ENCODE measurements at places on chromosomes 13 and 19. TPM values are rescaled to one million over a fixed set of nuclear protein-coding genes. Genes with fewer than 3 reads are reported as not detected.

FSD1 gene
- total RNA-seq, result 2.4 TPM

FAM216B gene
- total RNA-seq, result not detected

KEAP1 gene
- 71.4 TPM for total RNA-seq

TRAPPC6A gene
- total RNA-seq, result 28.2 TPM

ZNF90 gene
- total RNA-seq, result 1.5 TPM

CATSPERD gene
- not detected for total RNA-seq

ZNF816 gene
- total RNA-seq, result 13.4 TPM

NOVA2 gene
- total RNA-seq, result 6.4 TPM

GEMIN7 gene
- 7.5 TPM for total RNA-seq

PNMA8B gene
- total RNA-seq, result 29.0 TPM

LMTK3 gene
- total RNA-seq, result 3.2 TPM

C19orf47 gene
- total RNA-seq, result 12.2 TPM

SYNGR4 gene
- not detected for total RNA-seq

ZNF772 gene
- total RNA-seq, result 27.1 TPM

CTXN1 gene
- 10.9 TPM for total RNA-seq

C1QTNF9B gene
- total RNA-seq, result not detected

FUT3 gene
- not detected for total RNA-seq

- DNase-seq, result no peak
Measured at GRCh38 chr13:108980237-108980636, 350.8 kb downstream of the MYO16 start.

DNA sequence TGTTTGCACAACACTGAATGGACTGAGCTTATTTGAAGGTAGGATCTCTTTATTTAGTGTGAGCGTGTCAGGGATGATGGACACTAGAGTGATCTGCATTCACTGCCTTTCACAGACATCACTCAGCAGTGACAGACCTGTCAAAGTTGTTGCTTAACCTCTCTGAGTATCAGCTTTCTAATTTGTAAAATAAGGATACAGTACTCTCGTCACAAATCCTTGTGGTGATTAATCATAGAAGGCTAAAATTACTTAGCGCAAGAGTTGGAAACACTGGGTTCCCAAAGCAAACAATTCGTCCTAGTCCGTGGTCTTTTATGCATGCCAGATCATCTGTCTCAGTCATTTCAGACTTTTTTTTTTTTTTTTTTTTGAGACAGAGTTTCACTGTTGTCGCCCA is 16.6 kb downstream of the CARD8 start:
- DNase-seq, result no peak

DNA sequence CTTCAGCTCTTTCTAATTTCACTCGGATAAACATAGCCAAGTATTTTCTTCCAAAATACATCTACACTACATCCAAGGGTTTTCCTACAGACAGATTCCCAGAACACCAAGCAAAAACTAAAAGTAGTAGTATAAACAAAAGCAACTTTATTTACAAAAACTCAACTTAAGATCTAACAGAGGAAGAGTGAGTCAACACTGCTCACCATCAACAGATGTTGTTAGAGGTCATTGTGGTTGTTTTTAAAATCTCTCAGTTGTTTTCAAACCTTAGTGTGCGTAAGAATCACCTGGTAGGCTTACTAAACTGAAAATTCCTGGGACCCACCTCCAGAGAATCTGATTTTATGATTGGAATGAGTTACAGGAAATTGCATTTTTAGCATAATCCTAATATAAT is 631.7 kb upstream of the SGCG start:
- no peak for DNase-seq

DNA sequence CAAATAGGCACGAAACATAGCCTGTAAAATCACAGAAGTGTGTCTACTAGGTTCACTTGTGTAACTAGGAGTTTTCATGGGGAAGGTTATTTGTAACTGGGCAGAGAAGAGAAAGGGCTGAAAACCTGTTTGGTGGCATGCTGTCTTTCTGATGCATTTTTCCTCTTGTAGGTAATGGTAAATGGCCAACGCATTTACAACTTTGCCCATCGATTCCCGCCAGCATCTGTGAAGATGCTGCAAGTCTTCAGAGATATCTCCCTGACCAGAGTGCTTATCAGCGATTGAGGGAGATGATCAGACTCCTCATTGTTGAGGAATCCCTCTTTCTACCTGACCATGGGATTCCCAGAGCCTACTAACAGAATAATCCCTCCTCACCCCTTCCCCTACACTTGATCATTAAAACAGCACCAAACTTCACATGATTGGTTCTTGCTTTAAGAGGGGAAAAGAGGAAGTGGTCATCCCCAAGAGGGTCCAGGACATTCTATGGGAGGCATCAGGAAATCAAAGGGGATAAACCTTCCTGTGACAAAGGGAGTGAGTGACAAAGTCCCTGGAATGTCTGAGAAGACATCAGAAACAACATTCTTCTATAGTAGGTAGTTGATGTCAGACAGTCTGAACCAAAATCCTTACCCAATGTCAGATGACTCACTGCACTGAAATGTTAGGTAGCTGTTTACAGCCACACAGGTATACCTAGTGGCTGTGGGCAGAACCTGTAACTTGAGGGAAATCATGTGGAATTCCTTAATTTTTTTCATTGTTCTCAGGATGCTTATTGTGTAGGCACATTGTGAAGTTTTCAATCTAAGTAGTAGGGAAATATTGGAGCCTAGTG is 5.0 kb downstream of the LGALS14 start:
- no peak for DNase-seq

GRCh38 chr13:75636436-75637180 is 478 bp downstream of the LMO7 start:
- DNase-seq, result peak; percentile 8

GRCh38 chr13:20193907-20194631 is 1.3 kb upstream of the GJB2 start:
- no peak for DNase-seq

DNA sequence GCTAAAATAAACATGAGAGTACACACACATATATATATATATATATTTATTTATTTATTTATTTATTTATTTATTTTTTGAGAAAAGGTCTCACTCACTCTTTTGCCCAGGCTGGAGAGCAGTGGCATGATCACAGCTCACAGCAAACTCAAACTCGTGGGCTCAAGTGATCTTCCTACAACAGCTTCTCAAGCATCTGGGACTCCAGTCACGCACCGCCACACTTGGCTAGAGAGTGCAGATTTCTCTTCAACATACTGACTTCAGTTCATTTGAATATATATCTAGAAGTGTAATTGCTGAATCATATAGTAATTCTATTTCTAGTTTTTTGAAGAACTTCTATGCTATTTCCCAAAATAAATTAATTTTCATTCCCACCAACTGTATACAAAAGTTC is 1711.8 kb downstream of the SLITRK5 start:
- DNase-seq, result no peak

DNA sequence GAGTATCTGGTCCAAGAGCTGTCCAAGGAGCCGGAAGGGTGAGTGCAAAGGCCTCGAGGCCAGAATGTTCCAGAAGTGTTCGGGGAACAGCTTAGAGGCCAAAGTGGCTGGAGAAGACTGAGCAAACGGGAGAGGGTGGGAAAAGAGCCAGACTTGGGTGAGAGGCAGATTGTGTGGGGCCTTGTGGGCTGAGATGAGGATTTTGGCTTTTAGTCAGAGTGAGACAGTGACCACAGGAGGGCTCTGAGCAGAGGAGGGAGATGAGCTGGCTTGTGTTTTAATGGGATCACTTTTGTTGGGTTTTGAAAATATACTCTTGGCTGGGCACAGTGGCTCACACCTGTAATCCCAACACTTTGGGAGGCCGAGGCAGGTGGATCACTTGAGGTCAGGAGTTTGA is 5.6 kb downstream of the NANOS2 start:
- no peak for DNase-seq

DNA sequence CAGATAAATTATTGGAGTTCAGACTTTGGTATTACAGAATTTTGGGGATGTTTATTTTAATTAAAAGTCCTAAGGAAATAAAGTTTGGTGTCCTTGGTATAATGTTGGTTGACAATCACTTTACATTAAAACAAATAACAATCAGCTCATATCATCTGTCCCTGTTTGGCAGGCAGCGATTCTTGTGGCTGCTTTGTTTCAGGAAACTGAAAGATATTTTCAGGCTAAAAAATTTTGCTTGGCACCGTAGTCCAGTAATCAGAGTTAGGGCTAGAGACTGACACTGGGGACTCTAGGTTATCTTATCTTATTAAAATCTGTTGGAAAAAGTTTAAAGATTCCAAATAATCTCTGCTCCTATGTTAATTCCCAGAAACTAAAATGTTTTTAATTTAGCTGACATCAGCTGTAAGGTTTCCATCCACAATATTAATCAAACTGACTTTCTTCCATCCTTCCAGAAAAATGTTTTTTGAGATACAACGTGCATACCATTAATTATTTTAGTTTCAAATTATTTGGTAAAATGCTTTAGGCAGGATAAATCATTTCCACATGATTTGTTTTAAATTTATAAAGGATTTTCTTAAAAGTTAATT is 97.6 kb downstream of the ZIC5 start:
- no peak for DNase-seq

- DNase-seq, result no peak
Measured at GRCh38 chr13:28576067-28576466, 81.1 kb upstream of the FLT1 start.

GRCh38 chr19:46478356-46478986 is 7.1 kb upstream of the PNMA8A start:
- DNase-seq, result no peak

GRCh38 chr13:27171244-27171826 is at the start of gene USP12:
Gene USP12, minus strand, starts transcription at chr13:27171811. Its CDS starts 172 bp downstream, at chr13:27171639.
- DNase-seq, result no peak

- DNase-seq, result no peak
Measured at GRCh38 chr19:40921005-40921897, 39.2 kb upstream of the CYP2A7 start.

DNA sequence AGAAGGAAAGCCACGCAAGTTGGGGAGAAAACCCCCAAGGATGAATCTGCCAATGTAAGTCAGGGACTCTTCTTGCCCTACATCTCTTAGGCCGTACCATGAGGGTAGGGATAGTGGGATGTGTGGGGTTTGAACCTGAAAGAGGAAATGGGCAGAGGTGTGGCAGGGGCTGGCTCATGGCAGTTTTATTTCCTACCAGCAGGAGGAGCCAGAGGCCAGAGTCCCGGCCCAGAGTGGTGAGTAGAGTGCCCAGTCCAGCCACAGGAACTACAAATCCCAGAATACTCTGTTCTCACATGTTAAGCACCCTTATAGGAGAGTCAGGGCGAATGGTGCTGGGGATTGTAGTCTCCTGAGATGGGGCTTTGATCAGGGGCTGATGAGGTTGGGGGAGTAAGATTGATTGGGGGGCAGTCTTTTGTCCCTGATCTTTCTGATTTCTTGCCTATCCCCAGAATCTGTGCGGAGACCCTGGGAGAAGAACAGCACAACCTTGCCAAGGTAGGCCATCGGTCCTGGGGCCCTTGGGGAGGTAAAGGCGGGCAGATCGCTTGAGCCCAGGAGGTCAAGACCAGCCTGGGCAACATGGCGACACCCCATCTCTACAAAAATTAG is 16.5 kb downstream of the VASP start:
- peak; percentile 80 for DNase-seq

- no peak for DNase-seq
Measured at GRCh38 chr19:2288338-2288817, 6.4 kb upstream of the PEAK3 start.

DNA sequence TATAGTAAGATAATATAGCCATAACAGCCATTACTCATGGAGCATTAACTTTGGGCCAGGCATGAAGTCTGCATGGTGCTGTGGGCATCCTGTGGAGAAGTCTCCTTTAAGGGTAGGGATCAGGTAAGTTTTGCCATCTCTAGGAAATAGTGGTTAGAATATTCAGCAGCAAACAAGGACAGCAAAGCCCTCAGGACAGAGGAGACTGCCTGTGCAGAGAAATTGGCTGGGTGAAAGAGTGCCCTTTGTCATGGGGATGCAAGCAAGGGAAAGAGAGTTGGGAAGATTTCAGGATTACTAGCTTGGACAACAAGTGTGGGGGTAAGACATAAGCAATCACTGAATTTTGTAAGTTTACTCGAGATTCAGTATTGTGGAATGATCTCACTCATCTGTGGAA is 15.7 kb upstream of the OBI1 start:
- no peak for DNase-seq

DNA sequence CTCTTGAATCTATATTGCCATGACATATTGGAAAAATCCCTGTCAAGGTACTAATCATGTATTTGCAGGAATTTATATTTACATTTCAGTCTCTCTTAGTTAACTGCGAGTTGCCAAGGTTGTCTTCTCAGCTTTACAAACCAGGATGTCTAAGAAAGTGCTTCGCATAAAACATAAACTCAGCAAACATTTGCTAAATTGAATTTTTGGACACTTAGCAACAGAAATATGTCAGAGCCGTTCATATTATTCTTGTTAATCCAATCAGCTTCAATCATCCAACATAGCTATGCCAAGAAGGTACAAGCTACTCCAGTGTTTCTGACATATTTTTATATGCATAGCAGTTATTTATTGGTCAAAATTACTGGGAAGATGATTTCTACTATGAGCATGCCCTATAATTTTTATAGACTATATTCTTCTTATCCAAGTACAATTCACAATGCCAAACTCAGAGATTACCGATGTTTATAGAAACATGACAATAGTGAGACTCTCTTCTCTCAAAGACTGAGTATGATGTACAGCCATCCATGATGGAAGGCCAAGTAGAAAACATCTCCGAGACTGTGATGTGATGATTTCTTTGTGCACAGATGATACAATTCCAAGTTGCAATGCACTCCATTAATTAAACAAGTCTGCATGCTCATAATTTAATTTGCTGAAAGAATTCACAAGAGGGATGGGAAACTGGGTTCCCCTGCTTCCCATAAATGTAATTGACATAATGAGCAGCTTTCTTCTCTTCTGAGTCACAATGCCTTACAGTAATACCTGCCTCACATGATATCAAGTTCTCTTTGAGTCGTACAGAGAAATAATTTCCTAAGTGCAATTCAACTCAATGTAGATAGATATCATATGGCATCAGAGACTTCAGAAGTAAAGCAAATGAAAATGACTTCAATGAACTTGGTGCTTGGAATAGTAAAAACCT is 776.3 kb downstream of the EFNB2 start:
- no peak for DNase-seq

- DNase-seq, result peak; percentile 48
Measured at GRCh38 chr13:43786766-43787517, at the start of gene ENOX1. Gene ENOX1, minus strand, starts transcription at chr13:43786972.

GRCh38 chr13:26721251-26722121 is 39.1 kb downstream of the GPR12 start:
- DNase-seq, result no peak

- DNase-seq, result peak; percentile 90
Measured at GRCh38 chr19:49150106-49150943, 4.9 kb downstream of the HRC start.

DNA sequence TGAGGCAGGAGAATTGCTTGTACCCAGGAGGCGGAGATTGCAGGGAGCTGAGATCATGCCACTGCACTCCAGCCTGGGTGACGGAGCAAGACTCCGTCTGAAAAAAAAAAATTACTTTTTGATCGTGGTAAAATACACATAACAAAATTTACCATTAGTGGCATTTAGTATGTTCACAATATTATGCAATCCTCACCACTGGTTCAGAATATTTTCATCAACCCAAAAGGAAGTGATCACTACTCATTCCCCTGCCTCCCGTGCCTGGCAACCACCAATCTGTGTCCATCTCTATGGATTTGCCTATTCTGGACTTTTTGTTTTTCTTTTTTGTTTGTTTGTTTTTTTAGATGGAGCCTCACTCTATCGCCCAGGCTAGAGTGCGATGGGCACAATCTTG is 1.2 kb upstream of the PALM3 start:
- no peak for DNase-seq

GRCh38 chr13:109090796-109091195 is 461.4 kb downstream of the MYO16 start:
- DNase-seq, result no peak

- no peak for DNase-seq
Measured at GRCh38 chr13:42388326-42388725, 116.4 kb downstream of the AKAP11 start.
